ENCODE measurements at places on chromosomes 3 and 15.

GRCh38 chr3:18747383-18747782, 322.2 kb upstream of the SATB1 start:
- no peak for DNase-seq

GRCh38 chr15:46961795-46962194, 755.5 kb upstream of the SEMA6D start:
- DNase-seq: no peak

- DNase-seq: no peak
Observed at GRCh38 chr3:192881159-192881786, 36.4 kb downstream of the MB21D2 start.

DNA sequence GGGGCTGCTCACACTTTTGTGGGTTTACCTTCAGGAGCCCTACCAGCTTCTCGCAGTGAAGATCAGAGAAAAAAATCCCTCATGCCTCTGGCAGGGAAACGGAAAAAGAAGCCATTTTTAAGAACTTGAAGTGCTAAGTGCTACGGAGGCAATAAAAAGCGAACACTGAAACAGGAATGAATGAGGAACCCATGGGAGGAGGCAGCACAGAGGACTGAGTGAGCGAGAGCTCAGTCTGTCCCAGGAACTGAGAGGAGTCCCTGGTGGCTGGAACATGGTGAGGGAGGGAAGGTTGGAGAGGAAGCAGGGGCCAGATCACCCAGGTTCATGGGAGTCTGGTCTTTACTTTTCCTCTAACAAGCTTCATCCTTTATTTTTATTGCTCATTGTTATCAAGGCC, 228.1 kb upstream of the PROK2 start:
- DNase-seq: no peak

DNA sequence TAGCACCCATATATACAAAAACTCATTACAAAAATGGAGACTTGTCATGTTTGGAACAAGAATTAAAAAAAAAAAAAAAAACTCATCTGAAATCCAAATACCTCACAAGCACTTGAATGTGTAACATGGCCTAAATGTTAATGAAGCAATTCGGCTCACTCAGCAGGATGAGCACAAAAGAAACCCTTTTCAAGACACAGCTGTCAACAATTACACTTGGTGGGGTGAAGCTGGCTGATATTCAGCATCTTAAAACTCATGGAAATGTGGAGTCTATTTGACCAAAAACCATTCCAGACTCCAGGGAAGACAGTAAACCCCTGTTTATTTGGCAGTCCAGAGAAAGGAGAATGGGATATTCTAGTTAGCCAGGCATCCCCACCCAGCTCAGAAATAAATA, 205.4 kb upstream of the TSC22D2 start:
- no peak for DNase-seq

DNA sequence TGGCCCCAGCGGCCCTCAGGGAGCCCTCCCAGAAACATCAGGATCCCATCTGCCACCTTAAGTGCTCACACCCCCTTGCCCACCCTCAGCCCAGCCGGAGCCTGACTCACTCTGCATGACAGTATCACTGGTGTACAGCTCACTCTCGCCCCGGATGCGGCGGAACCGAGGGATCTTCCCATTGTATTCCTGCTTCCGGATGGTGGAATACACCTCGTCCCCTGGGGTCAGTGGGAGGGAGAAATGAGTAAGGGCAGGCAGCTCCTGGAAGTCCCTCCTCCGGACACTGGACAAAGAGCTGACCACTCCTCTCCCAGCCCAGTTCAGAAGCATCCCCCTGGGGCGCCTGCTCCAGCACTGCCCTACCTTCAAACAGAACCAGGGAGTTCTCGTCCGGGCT, 16.5 kb downstream of the SEMA7A start:
- no peak for DNase-seq

GRCh38 chr3:7194071-7194835, 333.3 kb downstream of the GRM7 start:
- no peak for DNase-seq

DNA sequence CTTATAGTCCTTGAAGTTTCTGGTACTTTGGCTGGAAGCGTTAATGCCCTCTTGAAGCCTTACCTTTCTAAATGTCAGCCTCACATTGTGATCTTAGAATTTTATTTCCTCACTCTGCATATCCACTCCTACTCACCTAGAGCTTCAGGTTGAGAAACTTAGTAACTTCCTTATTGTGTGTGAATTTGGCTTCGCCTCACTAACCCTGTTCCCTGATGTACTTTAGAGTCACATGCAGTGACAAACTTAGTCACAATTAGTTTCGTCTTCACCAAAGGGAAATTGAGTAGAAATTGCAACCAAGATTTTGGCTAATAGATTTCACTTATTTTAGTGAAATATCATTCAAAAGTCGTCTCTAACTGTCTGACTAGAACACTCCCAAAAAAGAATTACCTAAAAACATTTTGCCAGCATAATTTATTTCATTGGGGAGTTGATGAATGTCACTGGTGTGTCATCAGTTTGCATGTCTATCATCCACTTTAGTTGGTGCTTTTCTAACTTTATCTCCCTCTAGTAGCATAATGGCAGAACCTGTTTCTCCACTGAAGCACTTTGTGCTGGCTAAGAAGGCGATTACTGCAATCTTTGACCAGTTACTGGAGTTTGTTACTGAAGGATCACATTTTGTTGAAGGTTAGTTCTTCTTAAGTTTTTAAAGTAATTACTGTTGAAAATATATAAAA, 960 bp downstream of the MFN1 start:
- no peak for DNase-seq

DNA sequence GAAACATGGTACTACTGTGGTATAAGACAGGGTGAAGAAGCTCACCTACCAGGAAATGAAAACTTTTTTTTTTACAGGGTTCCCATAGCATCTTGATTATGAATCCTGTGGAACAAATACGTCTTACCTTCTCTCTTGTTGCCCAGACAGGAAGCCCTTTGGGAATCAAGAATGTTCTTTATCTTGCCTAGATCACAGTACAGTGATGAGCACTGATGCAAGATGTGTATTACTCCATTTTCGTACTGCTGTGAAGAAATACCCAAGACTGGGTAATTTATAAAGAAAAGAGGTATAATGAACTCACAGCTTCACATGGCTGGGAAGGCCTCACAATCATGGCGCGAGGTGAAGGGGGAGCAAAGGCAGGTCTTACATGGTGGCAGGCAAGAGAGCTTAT, 281.3 kb downstream of the UBE2E2 start:
- no peak for DNase-seq

Measured in astrocyte of the cerebellum (primary cell).